CD8-positive, alpha-beta memory T cell (primary cell): ENCODE measurements at places on chromosomes 1 and 21. TPM values are rescaled to one million over a fixed set of nuclear protein-coding genes. Genes with fewer than 3 reads are reported as not detected.

Gene OR2L3
- not detected for polyA plus RNA-seq

Gene PDC
- not detected for polyA plus RNA-seq

Gene XPR1
- 7.6 TPM for polyA plus RNA-seq

Gene CDK18
- 0.43 TPM for polyA plus RNA-seq

Gene NTMT2
- not detected for polyA plus RNA-seq

Gene MCOLN2
- 18.7 TPM for polyA plus RNA-seq

Gene KCNA2
- polyA plus RNA-seq = 0.16 TPM

Gene ADAMTS1
- 0.87 TPM for polyA plus RNA-seq

Gene INTS7
- polyA plus RNA-seq = 11.5 TPM

Gene RGS8
- polyA plus RNA-seq = not detected

Gene TCHH
- not detected for polyA plus RNA-seq

Gene ITSN1
- 2.7 TPM for polyA plus RNA-seq

Gene MXRA8
- polyA plus RNA-seq = 0.61 TPM

Gene COL24A1
- polyA plus RNA-seq = not detected

Gene AQP10
- polyA plus RNA-seq = not detected

Gene PADI1
- not detected for polyA plus RNA-seq

Gene CTSS
- 151 TPM for polyA plus RNA-seq

Gene PARP1
- polyA plus RNA-seq = 137 TPM

Gene IVL
- not detected for polyA plus RNA-seq

Gene WLS
- not detected for polyA plus RNA-seq

Gene SELENOF
- 356 TPM for polyA plus RNA-seq

Gene PRAMEF15
- not detected for polyA plus RNA-seq

Gene MINDY1
- 1.8 TPM for polyA plus RNA-seq
